ENCODE measurements at places on chromosomes 2 and 18.

DNA sequence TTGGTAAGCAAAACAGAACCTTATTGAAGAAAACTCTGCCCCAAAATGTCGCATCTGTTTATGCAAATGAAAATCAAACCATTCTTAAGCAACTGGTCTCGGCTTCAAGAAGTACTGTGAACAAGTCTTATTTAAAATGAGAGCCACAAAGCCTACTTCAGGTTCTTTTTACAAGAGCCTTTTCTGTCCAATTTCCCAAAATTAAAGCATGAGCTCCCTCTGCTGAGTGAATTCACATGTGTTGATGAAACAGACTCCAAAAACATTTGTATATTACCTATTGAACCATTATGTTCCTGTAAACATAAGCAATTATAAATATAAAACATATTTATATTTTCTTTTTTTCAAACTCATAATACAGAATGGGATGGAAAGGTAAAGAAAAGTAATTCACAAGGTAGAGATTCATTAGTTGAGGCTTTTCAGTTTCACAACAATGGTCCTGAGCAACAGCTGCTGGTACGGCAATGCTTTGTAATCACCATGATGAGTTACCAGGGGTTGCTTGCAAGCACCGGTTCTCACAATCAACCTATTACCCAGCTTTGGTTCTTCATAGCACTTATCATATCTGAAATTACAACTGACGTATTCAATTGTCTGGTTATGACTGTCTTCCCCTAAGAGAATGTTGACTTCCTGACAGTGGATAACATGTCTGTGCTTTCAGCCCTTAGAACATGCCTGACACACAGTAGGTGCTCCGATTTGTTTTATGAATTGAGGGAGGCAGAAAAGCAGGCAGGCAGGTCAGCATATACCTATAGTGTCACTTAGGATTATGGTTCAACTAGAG is 108.4 kb upstream of the BZW1 start:
- DNase-seq = peak; percentile 50

DNA sequence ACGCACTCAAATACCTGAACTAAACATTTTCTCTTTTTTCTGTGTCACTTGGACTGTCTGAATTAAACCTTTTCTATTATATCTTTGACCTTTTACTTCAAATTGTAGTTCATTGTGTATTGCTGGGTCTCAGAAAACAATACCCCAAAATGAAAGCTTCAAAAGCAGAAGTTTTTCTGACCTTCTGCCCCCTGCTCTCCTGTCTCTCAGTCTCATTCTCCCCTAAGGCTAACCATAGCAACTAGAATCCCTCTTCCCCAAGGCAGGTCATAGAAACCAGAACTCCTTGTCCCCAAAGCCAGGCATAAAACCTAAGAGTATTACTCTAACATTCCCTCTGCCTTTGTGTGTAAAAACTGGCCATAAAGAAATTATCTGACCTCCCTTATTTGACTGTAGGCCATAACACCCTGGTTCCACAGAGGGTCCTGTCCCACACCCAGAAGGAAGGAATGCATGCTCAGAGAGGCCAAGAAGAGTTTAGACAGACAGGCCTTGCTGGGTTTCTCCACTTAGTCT is 93.5 kb upstream of the B3GNT2 start:
- DNase-seq = no peak

DNA sequence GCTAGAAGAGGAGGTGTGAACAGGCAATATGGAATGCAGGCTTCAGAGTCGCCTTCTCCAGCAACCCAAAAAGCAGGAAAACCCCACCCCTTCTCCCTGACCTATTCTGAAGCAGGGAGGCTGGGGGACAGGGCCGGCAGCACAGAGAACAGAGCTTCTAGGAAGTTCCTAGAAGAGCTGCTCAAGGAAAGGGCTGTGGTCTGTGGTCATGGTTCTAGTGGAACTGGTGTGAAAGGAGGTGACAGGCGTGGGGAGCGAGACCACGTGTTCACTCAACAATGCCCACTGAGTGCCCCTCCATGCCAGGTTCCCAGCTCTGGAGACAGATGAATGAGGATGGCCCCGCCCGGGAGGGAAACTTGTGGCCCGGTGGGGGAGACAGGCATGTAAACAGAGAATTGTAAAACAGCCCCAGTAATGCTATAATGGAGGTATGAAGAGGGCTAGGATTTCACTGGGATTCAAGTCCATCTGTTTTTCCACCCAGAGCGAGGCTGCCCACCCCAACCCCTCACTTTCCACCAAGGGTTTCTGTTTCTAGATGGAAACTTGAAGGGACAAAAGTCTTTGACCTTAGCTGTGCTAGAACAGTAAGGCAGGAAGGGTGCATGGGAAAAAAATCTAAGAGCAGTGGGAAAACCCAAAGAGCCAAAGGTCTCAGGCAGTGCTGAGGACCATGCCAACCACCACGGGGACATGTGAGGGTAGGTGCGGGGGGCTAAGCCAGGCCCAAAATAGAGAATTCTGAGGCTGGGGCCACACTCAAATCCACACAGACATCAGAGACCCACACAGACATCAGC is 71.8 kb downstream of the TNS1 start:
- no peak for DNase-seq

DNA sequence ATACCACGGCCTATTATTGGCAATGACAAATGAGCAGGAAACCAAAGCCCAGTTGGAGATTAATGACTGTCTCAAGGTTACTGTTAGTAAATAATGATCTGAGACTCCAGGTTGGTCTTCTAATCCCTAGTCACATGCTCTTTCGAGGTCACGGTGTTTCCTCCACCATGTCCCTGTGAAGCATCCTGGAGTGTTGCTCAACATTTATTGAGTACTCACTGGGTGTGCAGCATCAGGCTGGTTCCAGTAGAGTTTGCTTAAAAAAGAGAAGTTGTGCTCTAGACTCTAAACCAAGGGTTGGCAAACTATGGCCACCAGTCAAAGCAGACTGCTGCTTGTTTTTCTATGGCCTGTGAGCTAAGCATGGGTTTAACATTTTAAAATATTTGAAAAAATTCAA is 263.8 kb upstream of the ATP5MC3 start:
- DNase-seq = no peak

DNA sequence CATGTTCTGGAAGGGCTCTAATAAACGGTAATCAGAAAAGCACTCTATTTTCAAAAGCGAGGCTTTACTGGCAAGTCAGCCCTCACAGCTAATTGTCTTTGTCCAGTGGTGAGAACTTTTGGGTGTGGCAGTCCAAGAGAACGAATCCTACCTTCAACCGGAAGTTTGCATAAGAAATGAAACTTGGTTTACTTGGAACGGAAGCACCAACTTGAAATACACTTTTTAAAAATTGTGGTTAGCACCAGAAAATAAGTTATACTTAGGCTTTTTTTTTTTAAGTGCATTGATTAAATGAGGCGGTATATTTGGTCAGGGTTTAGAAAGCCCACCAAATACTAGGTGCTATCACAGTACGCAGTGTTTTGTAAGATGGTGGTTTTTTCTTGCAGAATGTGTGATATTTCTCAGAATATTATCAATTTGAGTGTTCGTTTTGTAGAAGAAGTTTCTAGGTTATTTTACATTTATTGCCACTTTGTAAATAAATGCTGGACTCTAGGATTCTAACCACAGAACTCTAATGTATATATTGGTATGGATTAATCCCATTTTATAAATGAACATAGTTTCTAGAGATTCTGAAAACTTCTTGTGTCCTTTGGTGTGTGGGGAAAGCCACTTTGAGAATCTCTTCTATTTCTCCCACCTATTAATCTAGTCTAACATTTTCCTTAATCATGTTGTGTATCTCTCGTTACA is 1.2 kb downstream of the MYL12A start:
- no peak for DNase-seq

GRCh38 chr2:168244318-168244717 is 3.1 kb downstream of the STK39 start:
- no peak for DNase-seq

DNA sequence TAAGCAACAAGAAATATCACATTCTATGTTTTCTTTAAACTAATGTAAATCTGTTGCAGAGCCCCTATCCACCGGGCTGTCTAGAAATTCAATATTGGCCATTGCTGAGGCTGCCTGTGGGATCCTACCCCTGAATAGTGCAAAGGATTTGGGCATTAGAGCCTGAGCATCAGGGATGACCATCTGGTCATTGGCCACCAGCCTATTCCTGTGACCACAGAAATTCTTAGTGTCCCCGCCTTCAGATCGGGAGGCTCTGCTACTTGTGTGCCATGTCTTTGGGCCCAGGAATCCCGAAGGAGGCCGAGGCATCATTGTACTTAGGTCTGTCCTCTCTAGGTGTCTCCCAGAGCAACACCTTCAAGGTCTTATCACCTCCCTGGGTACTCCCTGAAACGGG is 73.8 kb downstream of the HRH4 start:
- DNase-seq = no peak

GRCh38 chr18:28109781-28110560 is 67.0 kb downstream of the CDH2 start:
- DNase-seq = no peak

GRCh38 chr2:85724731-85725181 is 29.0 kb upstream of the ATOH8 start:
- DNase-seq = no peak

- no peak for DNase-seq
Observed at GRCh38 chr2:43854671-43855070, 15.9 kb downstream of the ABCG8 start.

GRCh38 chr2:69770193-69770702 is 28.3 kb downstream of the ANXA4 start:
- DNase-seq = peak; percentile 40

- no peak for DNase-seq
Observed at GRCh38 chr2:15145046-15145817, 415.9 kb downstream of the NBAS start.

- DNase-seq = no peak
Observed at GRCh38 chr2:233233618-233234230, 17.7 kb upstream of the ATG16L1 start.

DNA sequence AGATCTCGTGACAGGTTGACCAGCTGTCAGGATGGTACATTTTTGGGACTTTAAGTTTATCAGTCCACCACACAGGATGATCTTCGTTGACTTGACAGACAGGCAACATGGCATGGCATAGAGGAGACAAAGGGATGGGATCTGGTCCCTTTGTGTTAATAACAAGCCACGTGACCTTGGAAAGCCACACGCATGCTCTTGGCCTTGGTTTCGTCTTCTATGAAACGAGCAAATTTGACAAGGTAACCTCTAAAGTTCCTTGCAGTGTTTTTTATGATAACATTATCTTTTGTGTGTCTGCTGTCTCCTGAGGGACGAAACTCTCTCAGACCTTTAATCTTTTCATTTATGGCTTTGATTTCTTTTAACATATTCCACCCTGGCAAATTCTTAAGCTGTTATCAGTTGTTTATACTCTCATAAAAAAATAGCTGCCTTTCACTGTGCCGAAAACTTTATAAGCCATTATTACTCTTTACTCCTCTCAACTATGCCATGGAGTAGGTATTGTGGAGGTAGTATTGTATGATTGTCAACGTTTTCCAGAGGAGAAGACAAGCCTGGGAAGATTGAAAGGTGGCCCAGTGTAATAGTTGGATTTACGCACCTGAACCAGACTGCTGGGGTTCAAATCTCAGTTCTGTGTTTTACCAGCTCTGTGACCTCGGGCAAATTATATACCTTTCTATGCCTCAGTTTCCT is 81.3 kb downstream of the MYOM1 start:
- no peak for DNase-seq

- DNase-seq = no peak
Observed at GRCh38 chr18:48887905-48888772, 62.6 kb downstream of the SMAD7 start.

GRCh38 chr18:26317398-26317797 is 91.2 kb downstream of the TAF4B start:
- no peak for DNase-seq

DNA sequence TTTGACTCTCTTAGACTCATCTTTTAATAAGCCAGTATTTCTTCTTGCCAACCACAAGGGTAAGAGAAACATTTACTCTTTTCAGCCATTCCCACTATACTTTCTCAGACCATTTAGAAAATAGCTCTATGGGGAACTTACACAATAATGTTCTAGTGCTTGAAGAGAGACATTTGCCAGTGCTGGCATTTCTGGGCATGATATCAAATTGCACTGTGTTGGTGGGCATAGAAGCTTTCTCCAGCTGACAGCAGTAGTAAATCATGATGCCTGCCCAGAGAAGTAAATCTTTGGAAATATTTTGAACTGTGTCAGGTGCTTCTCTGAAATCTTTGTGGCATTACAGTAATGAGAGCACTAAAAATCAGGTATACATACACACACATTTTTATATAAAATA is 346.6 kb downstream of the CBLN2 start:
- DNase-seq = no peak

DNA sequence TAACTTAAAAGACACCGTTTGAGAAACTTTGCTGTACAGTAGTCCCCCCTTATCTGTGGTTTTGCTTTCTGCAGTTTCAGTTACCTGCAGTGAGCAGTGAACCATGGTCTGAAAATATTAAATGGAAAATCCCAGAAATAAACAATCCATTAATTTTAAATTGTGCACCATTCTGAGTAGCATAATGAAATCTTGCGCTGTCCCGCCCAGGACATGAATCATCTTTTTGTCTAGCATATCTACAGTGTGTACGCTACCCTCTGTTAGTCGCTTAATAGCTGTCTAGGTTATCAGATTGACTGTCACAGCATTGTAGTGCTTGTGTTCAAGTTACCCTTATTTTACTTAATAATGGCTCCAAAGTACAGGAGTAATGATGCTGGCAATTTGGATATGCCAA is 6.1 kb downstream of the ARPC2 start:
- no peak for DNase-seq

DNA sequence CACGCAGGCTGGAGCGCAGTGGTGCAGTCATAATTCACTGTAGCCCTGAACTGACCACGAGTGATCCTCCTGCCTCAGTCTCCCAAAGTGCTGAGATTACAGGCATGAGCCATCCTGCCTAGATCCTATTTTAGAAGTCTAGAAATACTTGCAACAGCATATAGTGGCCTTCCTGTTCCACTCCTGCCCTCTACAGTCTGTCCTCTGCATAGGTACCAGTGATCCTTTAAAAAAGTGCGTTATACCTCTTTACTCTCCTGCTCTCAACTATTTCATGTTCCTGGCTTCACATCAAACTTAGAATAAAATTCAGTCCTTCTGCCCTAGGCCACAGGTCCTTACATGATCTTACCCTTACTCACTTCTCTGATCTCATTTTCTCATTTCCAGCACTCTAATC is 6.0 kb downstream of the COMMD1 start:
- DNase-seq = no peak

DNA sequence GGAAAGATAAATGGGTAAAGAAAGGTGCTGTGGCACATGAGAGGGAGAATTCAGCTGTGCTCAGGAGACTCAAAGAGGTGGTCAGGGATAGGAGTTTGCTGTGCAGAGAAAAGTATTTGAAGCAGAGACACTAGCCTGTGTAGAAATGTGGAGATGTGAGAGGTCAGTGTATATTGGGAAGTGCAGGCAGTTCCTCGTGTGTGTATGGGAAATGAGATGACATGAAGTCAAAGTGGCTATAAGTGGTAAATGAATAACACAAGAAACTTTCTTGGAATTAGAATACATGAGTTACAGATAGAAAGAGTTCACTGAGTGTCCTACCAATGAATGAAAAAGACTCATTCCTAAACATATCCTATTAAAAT is 11.6 kb downstream of the MAP3K20 start:
- no peak for DNase-seq
